ENCODE measurements at places on chromosomes 16 and 17.

GRCh38 chr16:24996301-24996700, 18.9 kb downstream of the ARHGAP17 start:
- no peak for DNase-seq

- no peak for DNase-seq
Measured at GRCh38 chr17:660453-660852, 54.2 kb downstream of the VPS53 start.

- DNase-seq: no peak
Measured at GRCh38 chr16:56222474-56222997, 31.2 kb downstream of the GNAO1 start.

- no peak for DNase-seq
Measured at GRCh38 chr17:4144422-4144747, 1.4 kb downstream of the CYB5D2 start.

DNA sequence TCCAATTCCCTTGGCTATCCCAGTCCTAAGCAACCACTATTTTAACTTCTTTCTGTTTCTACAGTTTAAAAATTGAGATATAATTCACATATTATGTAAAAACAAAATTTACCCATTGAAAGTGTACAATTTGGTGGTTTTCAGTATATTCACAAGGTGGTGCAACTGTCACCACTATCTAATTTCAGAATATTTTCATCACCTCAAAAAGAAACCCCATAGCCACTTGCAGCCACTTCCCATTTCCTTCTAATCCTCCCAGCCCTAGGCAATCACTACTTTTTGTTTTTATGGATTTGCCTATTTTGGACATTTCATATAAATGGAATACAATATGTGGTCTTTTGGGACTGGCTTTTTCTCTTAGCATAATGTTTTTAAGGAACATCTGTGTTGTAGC, 36.1 kb upstream of the NACA2 start:
- no peak for DNase-seq

DNA sequence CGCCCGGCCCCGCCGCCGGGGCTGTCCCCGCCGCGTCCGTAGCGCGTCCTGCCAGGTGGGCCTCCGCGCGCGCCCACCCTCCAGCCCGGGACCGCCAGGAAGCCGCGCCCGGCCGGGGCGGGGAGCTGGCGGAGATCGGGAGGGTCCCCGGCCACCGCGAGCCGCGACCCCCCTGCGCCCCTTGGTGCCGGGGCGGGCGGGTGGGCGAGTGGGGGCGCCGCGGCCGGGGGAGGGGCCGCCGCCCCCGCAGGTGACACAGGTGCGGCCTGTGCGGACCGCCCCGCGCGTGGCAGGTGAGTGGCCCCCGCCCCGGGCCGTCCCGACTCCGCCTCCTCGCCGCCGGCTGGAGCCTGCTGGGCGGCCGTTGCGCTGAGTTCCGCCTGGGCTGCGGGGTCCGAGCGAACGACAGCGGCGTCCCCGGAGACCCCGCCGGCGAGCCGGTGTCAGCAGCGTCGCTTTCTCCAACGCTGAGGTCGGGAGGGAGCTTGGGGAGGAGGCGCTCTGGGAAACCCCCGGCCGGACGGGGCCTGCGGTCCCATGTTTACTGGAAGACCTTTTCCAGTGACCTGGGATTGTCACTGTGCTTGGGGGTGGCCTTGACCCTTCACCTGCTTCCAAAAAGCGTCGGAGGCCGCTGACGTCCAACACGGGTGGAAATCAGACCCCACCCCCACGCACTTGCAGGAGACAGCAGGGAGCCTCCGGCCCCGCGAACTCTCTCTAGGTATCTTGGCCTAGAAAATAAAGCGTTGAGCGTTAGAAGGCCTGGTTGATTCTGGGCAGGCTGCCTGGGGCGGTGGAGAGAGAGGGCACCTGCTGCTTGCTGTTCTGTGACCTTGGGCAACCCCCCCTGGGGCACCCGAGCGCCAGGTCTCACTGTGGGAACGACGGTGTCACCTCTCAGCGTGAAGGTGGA, 542 bp downstream of the KLHL36 start:
- no peak for DNase-seq

DNA sequence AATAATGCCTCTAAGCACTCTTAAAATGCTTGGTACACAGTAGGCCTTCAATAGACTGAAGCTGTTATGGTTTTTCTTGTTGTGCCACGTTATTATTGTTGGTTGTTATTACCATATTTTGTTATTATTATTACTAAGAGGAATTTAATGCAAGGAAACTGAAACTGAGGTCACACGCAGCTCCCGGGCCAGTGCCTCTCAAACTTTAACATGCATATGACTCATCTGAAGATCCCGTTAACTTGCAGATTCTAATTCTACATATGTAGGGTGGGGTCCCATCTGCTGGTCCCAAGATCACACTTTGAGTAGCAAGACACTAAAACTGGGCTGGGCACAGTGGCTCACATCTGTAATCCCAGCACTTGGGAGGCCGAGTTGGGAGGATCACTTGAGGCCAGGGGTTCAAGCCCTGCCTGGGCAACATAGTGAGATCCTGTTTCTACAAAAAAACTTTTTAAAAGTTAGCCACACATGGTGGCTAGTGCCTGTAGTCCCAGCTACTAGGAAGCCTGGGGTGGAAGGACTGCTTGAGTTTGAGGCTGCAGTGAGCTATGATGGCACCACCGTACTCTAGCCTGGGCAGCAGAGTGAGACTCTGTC, 888 bp downstream of the ACSM5 start:
- no peak for DNase-seq

DNA sequence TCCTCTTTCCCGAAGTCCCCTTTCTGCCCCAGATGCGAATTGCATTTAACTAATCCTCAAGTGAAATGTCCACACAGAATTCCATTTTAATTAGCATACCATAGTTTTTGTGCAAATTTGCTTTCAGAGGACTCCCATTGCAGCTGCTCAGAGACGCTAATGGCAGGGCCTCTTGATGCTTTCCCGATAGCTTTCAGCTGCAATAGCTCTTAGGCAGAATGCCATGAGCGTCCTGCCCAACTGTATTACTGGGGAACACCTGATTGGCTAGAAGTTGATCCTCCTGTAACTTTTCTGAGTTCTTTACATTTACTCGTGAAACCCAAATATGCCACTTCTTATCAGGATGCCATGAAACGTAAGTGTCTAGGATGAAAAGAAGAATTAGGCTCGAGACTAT, 203.0 kb downstream of the UTP18 start:
- no peak for DNase-seq

DNA sequence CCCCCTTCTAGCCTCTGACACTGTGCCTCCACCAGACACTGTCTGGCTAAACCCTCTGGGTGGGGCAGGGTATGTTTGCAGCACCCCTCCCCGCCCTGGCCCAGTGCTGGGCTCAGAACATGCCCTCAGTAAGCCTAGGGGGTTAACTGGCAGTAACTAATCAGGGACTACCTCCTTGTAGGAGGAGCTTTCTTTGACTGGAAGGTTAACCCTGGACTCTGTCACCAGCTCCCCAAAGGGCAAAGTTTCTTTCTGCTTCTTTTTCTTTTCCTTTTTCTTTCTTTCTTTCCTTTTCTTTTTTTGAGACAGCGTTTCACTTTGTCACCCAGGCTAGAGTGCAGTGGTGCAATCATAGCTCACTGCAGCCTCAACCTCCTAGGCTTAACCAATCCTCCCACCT, 76.8 kb downstream of the PLXDC1 start:
- DNase-seq: no peak

DNA sequence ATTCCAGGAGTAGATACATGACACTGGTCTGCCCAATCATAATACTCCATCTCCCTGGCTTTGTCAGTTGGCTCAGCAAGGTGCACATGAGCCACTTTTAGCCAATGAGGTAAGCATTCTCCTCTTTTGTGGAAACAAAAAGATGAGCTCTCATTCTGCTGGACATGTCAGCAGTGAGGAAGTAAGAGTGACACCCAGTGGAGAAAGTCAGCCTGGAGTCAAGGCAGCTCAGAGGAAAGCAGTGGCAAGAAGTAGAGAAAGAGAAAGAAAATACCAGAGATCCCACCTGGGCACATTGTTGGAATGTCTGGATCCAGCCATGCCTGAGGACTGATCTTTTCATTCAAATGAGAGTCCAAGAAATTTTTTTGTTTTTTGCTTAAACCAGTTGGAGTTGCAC, 496.9 kb upstream of the C16orf82 start:
- no peak for DNase-seq

DNA sequence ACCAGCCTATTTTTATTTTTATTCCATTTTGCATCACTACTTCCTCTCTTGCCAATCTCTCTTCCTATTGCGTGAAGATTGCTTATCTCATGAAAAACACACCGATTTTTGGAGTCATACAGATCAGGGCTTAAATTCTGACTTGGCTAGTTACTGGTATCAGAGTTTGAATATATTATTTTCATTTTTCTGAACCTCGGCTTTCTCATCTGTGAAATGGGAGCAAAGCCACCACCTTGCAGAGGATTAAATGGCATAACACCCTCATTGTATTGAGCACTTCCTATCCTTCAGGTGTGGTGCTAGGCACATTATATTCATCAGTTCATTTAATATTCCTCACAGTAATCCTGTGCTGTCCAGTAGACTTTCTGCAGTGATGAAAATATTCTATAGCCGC, 208.8 kb downstream of the HAPSTR1 start:
- DNase-seq: no peak

- no peak for DNase-seq
Measured at GRCh38 chr17:45341533-45342158, 24.8 kb upstream of the MAP3K14 start.

DNA sequence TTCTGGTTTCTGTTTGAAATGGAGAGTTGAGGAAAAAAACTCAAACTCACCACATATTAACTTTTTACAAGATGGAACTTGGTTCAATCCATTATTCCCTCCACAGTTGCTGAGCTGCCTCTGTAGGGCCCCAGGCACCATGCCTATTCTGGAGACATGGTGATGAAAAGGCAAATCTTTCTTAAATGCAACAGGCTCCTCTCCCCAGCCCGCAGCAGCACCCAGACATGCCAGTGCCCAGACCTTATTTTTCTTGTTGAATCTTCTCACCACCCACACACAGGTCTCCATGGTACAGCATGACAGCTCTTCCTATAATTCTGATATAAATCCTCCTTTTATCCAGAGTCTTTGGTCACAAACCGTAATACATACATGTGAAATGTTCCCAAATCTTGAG, 7.6 kb downstream of the CYTH1 start:
- DNase-seq: no peak

DNA sequence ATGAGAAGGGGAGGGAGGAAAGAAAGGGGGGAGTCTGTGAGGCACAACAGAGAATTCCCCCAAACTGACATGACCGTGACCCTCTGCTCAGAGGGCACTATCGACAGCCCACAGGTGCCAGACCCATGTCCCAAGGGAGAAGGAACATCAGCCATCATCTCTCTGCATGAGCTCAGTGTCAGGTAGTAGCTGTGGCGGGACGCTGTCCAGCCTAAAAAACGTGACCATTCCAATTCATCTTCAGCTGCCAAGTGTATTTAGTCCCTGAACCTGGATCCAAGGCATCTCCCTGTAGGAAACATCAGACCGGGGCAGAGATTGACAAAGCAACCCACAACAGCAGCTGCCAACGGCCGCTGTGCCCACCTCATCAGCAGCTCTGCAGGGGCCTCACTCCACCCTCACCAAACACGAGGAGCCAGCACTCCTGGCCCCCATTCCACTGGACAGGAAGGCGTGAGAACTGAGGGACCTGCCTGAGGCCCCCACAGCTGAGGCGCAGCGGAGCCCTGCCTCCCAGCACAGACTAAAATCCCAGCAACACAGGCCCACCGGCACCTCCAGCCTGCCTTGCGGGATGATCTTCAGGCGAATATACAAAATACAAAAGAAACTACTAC, 8.6 kb downstream of the TAF1C start:
- no peak for DNase-seq

- no peak for DNase-seq
Measured at GRCh38 chr16:19329932-19330331, 44.4 kb downstream of the CLEC19A start.

GRCh38 chr16:68377667-68378393, 67.0 kb downstream of the PRMT7 start:
- DNase-seq: no peak

DNA sequence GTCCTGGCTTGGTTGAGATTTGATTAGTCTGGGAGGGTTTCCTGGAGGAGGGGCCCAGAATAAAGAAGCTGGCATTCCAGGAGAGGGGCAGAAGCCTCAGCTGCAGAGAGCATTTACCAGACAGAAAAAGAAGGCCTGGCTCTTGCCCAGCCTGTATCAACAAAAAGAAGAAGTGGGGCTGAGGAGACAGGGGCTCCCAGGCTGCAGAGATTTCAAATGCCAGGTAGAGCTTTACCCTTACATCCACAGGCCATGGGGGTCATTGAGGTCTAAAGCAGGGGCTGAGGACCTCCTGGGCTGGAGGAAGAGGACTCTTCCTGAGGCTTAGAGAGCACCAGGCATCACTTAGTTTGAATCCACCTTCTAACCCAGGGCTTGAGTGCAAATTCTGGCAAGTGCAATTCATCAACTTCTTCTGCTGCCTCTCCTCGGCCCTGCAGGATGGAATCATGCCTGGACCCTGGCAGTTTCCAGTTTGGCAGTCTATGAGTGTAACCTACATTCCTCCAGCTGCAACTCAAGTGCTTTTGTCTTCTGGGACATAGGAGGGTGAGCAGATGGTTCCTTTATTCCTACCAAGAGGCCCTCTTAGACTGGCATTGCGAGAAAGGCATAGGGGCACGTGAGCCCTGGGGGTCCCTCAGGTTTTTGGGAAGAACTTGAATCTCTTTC, 15.3 kb downstream of the CA7 start:
- DNase-seq: no peak

DNA sequence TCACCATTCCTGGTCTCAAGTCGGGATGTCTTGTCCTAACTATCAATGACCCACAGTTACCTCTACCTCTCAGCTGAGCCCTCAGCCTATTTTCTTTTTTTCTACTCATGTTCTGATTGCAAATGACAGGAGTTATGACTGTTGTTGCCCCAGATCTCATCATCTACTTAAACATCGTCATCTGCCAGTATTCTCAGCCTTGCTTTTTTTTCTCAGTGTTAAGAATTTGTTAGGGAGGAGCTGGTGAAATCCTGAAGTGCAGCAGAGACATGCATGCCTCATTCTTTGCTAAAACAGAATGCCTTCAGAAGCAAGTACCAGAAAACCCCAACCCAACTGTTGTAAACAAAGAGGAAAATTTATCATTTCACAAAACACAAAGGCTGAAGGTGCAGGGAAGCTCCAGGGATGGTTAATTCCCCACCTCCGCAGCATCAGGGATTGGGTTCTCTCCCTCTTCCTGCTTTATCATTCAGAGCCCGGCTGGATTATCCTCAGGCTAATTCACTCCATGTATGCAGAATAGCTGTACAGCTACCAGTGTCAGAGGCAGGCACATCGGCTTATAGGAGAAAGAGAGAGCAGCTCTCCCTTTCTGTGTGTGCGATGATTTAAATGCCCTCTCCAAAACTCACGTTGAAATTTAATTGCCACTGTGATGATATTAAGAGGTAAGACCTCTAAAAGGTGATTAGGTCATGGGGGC, 540.8 kb upstream of the HSBP1 start:
- DNase-seq: no peak
